ENCODE measurements at places on chromosomes 16 and 17.
A peak's percentile ranks its signal among the peaks of the same experiment; 100 is the strongest.

DNA sequence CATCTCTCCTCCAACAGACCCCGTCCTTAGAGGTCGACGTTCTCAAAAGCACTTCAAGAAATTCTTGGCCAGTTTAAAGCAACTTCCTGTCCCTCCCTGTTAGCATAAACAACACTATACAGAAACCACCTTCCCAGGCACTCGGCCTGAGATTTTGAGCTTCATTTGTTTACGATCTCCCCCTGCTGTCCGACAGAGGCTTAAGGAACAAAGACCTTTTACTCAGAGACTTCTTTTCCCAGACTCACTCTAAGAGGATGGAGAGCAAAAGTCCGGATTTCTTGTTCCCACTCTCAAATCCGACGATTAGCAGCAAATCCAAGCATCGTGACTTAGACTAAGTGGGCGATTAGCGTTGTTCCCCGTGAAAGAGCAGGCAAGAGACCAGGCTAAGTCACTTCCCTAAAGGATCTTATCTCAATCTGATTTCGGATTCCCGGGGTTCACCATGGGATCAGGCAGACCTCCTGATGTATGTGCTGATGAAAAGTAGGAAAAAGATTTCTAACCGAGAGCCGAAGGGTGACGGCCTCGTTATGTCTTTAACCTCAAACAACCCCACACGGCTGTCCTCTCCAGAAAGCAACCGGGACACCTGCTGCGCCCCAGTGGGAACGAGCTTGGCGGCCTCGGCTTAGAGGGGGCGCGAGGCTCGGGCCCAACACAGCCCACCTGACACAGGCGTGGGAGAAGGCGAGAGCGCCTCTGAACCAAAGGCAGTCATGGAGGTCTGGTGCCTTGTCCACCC, 598 bp downstream of the INPP5K start:
- peak; percentile 25 for DNase-seq

GRCh38 chr16:1102921-1103635, 7.0 kb upstream of the C1QTNF8 start:
- peak; percentile 64 for DNase-seq

DNA sequence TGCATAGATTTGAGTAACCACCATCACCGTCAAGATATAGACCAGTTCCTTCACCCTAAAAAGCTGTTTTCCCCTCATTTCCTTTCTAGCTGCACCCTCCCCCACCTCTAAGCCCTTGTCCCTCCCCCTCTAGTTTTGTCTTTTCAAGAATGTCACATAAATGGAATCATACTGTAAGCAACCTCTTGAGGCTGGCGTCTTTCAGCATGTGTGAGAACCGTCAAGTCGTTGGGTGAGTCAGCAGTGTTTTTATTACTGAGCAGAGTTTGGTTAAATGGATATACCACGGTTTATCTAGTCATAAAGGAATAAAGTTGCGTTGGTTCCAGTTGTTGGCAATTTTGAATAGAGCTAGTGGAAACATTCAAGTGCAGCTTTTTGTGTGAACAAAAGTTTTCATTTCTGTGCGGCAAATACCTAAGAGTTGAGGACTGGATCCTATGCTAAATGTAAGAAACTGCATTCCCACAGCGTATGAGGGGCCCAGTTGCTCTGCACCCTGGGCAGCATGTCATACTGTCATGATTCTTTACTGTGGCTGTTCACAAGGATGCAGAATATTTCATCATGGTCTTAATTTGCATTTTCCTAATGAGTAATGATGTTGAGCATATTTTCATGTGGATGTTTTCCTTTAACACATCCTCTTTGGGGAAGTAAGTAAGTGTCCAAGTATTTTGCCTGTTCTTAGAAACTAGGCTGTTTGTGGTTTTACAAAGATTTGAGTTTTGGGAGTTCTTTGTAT, 264.3 kb downstream of the CPPED1 start:
- DNase-seq, result no peak

- no peak for DNase-seq
These were observed 13.8 kb upstream of the HAP1 start for GRCh38 chr17:41748275-41748674.

DNA sequence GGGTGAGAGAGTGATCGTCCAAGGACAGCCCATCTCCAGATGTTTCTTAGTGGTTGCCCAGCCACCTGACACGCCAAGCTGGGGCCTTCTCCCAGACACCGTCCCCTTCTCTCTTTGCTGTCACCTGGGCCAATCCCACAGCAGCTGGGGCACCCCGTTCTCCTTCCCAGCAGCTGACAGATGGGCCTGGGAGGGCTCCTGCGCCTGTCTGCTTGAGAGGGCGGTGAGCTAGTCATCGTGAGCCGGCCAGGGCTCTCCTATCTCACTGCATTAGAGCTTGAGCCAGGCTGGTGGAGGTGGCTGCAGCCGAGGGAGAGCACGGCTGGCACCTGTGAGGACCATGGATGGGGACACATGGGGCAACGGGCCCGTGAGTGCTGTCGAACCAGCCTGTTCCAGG, 41.2 kb downstream of the RAB11FIP3 start:
- no peak for DNase-seq

DNA sequence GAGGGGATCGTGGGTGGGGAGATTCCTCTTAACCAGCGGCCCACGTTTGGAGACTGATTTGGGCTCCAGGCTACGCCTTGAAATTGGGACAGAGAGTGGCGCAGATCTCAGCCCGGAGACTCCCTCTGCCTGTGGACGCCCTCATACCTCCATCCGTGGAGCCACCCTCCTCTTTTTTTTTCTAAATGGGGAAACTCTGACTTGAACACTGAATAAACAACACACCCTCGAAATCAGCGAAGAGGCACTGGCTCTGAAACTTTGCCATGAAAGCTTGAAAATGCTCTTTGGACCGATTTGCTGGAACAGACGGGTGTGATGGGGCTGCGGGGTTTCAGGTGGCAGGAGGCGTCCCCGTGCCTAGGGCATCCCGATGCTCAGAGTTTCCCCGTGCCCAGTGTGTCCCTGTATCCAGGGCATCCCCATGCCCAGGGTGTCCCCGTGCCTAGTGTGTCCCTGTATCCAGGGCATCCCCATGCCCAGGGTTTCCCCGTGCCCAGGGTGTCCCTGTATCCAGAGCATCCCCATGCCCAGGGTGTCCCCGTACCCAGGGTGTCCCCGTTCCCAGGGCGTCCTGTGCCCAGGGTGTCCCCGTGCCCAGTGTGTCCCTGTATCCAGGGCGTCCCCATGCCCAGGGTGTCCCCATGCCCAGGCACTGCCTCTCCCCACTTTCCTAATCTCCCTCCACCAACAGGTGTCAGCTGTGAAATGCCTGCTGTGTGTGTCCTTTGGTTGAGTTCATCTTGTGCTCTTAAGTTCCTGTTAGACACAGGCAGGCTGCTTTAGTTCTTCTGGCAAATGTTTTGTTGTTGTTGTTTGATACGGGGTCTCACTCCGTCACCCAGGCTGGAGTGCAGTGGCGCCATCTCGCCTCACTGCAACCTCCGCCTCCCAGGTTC, 187.0 kb downstream of the SEC14L1 start:
- DNase-seq, result no peak

- DNase-seq, result no peak
These were observed 439 bp downstream of the TRIM25 start for GRCh38 chr17:56913353-56913866.

GRCh38 chr16:3945751-3946603, 65.5 kb upstream of the CREBBP start:
- no peak for DNase-seq

DNA sequence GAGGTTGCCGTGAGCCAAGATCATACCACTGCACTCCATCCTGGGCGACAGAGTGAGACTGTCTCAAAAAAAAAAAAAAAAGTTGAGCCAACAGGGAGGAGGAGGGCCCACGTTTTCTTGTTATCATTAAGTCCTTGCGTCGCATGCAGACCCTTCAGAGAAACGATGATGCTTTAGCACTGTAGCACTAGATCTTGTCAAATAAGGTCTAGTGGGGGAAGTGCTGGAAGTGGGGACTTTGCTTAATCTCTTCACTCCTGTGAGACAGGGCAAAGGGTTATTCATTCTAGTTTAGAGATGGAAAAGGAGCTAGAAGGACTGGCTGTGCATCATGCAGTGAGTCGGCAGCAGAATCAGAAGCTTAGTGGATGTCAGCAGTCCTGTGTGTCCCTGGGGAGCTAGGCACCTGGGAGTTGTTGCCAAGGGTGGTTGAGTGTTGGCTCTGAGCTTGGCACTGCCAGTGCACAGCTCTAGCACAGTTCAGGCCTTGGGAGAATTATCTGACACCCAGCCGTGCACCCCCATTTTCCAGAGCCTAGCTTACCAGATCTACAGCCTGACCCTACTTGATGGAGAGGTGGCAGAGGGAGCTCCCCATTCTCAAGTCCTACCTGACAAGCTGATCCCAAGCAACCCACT, 33.4 kb upstream of the TBX2 start:
- DNase-seq, result no peak

DNA sequence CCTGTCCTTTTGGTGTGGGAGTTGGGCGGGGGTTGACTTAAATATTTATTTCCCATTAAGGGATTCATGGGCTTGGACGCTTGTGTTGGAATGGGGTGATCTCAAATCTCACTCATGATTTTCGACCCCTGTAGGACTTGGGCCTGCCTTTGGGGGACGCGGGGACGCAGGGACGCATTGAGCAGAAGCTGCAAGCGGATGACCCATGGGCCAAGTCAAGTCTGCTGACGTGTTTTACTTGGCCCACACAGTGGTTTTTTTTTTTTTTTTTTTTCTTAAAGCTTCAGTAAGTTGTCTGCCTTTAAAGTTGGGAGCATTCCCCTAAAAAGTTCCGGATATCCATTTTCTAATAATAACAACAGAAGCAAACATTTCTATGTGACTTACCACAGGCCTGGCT, 28.9 kb downstream of the CMIP start:
- no peak for DNase-seq
